NCI-H2081 (cell line): ENCODE measurements at places on chromosomes 1 and 21.

DNA sequence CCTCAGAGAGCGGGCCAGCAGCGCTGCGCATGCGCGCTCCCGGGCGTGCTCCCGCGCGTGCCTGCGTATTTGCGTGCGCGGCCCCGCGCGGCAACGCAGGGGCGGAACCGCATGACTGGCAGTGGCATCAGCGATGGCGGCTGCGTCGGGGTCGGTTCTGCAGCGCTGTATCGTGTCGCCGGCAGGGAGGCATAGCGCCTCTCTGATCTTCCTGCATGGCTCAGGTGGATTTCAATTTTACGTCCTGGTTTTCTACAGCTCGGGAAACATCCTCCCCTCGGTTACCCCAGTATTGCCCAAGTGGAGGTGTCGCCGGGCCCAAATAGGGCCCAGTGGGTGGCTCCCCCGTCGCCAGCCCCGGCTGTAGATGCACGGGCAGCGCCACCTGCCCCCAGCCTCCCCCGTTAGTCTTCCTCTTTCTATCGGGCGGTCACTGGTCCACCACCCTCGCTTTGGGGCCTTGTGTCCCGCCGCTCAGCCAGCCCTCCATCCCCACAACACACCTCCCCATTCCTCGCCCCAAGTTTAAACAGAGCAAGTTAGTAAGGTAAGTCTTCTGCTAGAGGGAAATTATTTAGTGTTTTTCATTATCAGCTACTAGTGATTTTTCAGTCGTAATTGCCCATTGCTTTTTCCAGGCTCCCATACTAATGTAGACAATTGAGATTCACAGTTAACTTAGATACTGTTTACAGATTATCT, at the start of gene LYPLAL1:
LYPLAL1 (plus strand) TSS at position 121 of the 702 bp plus-strand sequence; CDS start at position 134, 13 bp downstream.
- DNase-seq, result peak; percentile 90

DNA sequence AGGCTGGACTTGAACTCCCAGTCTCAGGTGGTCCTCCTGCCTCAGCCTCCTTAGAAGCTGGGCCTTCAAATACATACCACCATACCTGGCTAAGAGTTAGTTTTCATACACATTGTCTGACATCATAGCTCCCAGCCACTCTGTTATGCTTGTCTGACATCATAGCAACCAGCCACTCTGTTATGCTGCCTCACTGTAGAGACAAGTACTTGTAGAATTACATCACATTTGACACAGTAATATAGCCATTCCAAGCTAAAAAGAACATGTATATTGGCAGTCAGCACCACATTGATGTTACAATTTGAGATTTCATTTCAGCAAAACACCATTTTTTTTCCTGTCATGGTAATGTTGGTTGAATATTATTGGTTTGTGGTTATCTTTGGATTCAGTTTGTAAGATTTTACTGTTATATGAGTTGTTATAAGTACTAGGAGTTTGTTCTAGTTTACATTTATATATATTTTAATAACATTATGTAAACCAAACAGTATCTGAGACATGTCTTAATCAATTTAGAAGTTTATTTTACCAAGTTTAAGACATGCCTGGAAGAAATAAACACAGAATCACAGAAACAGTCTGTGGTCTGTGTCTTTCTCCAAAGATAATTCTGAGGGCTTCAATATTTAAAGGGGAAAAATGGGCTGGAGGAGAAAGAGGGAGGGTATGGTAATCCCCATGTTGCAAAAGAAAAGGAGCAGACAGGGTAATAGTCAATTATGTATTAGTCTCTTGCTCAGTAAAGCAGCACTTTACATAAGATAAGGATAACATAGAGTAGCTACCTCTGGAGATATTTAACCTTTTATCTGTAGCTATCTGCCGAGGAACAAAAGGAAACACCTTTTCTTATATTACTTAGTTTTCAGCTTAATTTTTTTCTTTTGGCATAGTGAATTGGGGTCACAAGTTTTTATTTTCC, 43.0 kb downstream of the XPR1 start:
- no peak for DNase-seq

GRCh38 chr1:116446686-116447085, 73.6 kb downstream of the ATP1A1 start:
- no peak for DNase-seq

DNA sequence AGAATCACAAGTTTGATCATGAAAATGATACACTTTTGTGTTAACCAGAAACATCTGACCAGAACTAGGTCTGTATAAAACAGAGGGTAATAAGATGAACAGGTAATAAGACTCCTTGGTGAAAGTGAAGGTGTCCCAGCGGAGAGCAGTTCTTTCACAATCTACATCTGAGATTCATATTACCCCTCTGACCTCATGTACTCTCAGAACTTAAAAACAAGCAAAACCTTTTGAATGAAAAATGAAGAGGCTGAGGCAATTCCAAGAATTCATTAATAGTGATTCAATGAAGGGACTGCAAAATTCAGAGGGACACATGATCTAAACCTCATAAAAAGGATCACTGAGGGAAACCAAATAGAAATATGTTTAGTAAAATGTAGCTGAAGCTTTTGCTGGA, 10.9 kb upstream of the MPZL1 start:
- no peak for DNase-seq

- DNase-seq, result no peak
These were observed 49.0 kb downstream of the CACHD1 start for GRCh38 chr1:64518692-64519481.

GRCh38 chr1:92365378-92366039, 66.7 kb downstream of the RPAP2 start:
- DNase-seq, result no peak

DNA sequence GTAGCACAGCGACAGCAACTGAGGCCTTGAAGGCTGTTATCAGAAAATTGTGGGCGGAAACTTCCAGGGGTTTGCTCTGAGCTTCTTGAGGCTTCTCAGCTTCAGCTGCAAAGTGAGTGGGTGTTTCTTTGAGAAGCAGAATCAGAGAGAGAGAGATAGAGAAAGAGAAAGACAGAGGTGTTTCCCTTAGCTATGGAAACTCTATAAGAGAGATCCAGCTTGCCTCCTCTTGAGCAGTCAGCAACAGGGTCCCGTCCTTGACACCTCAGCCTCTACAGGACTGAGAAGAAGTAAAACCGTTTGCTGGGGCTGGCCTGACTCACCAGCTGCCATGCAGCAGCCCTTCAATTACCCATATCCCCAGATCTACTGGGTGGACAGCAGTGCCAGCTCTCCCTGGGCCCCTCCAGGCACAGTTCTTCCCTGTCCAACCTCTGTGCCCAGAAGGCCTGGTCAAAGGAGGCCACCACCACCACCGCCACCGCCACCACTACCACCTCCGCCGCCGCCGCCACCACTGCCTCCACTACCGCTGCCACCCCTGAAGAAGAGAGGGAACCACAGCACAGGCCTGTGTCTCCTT, at the start of gene FASLG:
FASLG (plus strand) TSS at position 233 of the 583 bp plus-strand sequence; CDS start at position 332, 99 bp downstream.
- no peak for DNase-seq

DNA sequence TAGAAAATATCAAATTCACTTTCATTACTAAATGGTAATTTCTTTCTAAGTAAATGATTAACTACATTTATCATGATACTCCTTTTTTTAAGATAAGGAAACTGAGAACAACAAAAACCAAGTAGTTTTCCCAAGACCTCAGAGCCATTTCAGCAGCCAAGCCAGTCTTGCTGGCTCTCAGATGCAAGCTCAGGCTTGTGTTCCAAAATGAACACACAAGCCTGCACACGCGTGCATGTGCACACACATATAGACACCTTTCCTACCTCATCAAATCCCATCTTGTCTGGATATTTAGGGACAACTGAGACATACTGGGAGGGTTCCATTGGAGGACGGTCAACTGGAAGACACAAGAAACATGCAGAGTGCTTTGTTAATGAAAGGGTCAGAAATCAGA, 83.0 kb downstream of the COLGALT2 start:
- DNase-seq, result no peak

DNA sequence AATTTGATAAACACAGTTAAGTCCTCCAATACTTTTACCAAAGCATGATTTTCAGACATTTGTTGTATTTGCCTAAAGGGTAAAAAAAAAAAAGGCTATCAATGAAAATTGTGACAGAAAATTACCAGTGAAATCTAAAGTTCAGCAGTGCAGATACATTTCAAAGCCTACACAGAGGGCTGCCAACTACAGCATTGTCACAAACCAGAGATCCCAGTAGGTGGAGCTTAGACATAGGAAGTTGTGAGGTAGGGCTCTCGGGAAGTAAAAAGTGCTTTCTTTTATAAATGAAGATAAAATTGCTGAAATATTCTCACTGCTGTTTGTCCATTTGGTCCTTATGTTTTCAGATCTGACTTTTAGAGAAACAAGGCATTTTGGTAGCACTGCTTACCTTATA, 123.0 kb downstream of the DYRK1A start:
- DNase-seq, result no peak

- no peak for DNase-seq
These were observed 87.9 kb downstream of the SUSD4 start for GRCh38 chr1:223276029-223276428.

DNA sequence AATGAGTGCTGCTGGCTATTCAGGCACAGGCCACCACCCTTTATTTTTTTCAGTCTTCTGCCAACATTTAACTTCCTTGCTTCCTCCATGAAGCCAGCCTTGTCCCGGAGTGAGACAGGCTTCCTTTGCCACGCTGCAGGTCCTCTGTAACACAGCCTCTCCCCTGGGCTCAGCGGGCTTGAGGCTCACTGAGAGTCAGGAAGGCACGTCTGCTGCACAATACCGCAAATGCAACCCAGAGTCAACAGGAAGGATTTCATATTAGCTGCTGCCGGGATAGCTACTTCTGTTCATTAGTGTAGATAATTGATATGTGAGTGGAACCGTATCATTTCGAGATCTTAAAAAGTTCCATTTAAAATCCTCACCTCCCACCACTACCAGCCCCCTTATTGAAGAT, 22.5 kb downstream of the MYOG start:
- DNase-seq, result no peak

- no peak for DNase-seq
These were observed 3.4 kb upstream of the CHD5 start for GRCh38 chr1:6183520-6183989.

- DNase-seq, result peak; percentile 55
These were observed 14.3 kb downstream of the PROX1 start for GRCh38 chr1:214002060-214002459.

DNA sequence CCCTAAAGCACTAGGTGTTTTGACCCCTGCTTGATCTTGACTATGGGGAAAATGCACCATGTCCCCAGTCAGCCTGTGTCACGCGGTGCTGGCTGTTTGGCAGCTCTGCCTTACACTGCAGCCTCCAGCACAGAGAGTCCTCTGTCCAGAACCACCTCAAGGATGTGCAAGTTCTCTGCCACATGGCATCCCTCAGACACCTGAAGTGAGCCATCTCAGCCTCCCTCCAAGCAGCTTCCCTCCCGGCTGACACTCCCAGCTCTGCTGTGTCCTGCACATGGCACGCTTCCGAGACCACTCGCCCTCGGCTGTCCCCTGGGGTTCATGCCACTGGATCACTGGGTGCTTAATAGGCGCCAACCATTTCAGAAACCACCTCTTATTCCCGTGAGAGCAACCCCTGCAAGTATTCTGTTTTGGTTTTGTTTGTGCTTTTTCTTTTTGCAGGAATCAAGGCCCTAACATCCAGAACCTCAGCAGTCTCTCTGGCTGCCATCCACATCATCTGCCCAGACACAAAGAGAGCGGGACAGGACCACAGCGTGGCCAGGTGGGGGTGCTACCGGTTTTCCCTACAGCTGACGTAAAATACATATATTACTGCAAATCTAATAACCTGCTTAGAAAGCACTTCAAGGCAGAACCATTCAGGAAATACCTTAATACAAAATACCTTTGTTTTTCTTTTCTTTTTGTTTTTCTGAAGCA, 45.7 kb downstream of the CAPZB start:
- DNase-seq, result no peak

DNA sequence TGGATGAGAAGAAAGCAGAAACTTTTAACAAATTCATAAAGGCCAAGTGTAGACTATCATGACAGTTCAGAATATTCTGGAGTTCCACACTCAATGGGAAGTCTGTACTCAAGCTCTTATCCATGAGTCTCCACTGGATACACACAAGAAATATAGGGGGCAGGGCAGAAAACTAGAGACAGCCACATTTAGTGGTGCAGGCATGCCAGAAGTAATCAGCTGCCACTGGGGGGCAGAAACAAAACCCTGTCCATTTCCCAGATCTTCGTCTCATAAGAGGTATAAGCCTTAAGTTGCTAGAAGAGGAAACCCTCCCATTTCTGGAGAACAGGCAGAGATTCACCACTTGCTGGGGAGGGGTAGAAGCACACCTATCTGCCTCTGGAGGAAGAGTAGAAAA, 166.8 kb upstream of the GALNT2 start:
- no peak for DNase-seq

DNA sequence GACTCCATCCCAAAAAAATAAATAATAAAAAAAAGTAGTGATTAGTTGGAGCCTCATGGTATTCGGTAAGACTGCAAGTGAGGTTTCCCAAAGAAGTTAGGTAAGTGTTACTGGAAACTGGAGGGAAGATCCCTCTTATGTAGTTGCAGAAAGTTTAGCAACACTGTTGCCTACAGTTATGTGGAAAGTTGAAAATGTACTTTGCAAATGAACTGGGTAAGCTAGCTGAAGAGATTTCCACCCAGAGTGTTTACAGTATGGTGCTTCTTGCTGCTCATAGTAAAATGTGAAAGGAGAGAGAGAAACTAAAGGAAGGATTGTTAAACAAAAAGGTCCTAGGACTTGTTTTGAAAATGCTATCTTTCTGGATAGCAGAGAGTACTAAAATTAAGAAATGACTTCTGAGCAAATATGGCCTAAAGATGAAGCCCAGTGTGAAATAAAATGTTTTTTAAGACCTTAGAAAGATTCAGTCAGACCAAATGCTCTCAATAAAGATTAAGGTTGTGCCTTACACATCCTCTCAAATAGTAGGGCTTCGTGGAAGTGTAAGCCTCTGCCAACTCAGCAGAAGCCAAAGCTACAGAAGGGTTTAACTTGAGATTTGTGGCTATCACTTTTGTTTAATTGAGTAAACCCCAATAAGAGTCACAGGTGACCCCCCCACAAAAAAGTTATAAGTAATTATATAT, 31.5 kb downstream of the RPS6KC1 start:
- DNase-seq, result no peak

GRCh38 chr1:9198538-9199361, 35.8 kb upstream of the H6PD start:
- DNase-seq, result no peak

DNA sequence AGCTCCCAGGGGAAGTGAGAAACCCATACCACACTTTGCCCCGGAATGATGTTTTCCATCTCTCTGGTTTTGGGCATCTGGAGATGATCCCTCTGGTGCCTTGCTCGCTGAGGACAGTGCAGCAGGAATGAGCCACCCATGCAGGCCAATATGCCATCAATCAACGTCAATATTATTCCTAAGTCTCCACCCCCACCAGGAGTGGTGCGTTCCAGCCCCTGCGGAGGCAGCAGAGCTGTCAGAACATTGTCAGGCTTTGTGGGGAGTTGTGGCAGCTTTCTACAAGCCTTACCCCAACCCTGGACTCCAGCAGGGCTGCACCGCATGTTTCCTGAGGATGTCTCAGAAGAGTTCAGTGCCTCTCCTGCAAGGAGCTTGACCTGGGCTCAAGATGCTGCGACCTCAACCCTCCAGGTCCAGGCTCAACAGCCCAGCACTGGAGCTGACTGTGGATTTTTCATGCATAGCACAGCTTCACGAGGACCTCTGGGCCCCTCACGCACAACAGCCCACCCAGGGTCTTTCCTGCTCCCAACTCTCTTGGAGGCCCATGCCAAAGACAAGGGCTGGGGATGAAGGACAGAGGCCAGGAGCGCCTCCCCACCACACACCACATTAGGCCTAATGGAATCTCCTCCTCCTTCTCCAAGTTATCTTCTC, 67.5 kb downstream of the PSMG1 start:
- DNase-seq, result no peak

- no peak for DNase-seq
These were observed 114.5 kb downstream of the CACHD1 start for GRCh38 chr1:64584479-64584878.
